CD8-positive, alpha-beta T cell (primary cell): ENCODE measurements at places on chromosomes 1 and 21.

DNA sequence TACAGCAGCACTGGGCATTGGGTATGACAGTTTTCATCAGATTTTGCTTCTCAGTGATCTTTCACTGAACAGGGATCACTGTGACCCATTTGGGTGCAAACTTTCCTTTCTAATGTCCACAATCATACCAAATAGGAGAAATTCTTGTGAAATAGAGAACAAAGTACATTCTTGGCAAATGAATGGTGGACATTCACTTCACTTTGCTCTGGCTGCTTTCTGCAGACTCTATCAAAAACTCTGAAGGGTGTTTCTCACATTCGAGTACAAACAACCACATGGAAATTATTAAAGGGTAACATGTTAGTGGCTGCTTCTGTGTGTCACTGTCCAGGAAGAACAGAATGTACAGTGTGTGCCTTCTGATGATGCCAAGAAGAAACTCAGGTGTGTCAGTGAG, 61.9 kb upstream of the ADAM30 start:
- DNase-seq: no peak

- no peak for DNase-seq
These were observed 54.9 kb upstream of the NBPF3 start for GRCh38 chr1:21385022-21385421.

DNA sequence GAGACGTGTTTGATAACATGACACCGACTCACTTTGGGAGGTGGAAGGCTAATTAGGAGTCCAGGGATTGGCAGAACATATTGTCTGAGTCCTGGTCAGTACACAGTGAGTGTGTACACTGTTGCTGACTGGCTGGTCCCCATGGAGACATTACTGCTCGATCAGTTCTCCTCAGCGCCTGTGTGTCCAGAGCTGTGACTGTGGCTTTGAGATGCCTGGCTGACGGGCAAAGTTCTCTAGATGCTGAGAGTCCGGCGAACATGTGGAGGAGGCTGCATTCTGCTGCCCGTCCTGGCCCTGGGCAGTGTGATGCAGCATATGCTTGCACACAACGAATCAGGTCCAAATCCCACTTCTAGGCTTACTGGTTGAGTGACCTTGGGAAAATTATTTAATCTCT, 280.1 kb upstream of the ST6GALNAC5 start:
- no peak for DNase-seq

- DNase-seq: no peak
These were observed 300.3 kb downstream of the DSCAM start for GRCh38 chr21:40546647-40547046.

DNA sequence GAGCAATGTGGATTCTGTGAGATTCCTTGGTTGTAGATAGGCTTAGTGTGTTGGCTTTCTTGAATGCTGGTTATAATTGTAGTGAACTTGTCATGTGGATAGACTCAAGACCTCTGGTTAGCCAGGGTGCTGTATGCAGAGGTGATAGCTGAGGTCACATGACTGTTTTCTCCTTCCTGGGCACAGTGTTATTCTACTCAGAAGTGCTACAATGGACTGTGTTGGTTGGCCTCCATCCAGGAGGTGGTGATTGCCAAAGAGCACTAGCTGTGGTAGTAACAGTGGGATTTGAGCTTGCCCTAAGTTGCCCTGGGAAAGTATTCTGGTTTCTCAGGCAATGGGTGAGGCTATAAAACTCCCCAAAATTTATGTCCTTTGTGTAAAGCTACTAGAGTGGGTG, 71.6 kb downstream of the SH3BGR start:
- no peak for DNase-seq

DNA sequence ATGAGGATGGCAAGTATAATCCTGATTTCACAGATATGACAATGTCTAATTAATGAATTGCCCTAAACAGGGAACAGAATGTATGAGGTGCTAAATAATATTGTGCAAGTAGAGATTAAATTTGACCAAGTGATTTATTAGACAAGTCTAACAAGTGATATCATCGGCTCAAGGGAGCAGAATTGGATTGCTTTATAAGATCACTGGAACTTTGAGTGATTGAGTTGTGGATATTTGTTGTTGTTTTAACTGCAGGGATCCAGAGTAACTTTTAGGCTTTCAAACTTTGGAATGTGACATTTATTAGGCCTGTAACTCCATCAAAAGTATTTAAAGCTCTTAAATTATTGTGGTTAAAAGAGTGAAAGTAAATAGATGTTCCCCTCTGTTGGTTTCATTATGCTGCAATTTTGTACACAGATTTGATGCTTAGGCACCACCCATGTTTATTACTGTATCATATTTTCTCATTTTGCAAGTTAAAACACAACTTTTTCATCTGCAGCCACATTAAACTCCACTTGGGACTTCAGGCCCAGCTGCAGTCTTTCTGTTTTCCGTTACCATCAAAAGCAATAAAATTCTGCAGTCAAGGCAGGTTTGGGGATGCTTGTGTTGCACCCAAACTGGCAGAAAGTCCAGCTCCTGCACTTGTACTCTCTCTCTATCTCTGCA, 206.6 kb downstream of the HLX start:
- no peak for DNase-seq

DNA sequence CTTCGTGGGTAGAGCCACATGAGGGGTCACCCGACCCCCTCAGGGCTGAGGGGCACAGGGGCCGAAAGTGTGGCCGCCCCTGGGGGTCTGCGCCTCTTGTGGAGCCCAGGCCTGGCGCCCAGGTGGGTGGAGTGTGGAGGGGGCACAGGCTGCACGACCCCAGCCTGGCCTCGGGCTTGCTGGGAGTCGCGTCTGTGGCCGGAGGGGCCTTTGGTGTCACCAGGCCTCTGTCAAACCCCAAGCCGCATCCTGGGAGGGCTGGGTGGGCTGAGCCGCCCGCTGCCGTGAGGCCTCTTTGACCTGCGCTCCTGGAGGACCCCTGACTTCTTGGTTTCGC, 60.7 kb downstream of the FAAP20 start:
- no peak for DNase-seq

GRCh38 chr1:195886000-195886399, 722.2 kb downstream of the KCNT2 start:
- DNase-seq: no peak

GRCh38 chr1:65791801-65792668, 660 bp upstream of the PDE4B start:
- DNase-seq: no peak

- no peak for DNase-seq
These were observed 59.0 kb upstream of the C8B start for GRCh38 chr1:57024855-57025254.

DNA sequence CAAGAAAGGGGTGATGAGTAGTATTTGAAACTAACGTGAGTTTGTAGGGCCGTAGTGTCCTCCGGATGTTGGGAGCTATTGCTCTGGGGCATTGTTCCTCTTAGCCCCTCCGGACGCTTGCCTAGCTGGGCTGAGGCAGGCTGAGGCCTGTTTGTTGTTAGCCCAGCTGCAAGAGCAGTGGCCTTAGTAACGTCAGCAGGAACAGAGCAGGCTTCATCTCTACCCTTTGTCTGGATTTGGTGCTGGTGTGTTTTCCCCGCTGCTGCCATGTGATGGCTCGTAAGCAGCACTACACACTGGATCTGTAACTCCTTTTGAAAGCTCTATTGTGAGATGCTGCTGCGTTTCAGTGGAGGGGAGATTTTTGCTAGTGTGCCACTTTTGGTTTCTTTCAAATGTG, 57.6 kb downstream of the DNM3 start:
- DNase-seq: no peak

DNA sequence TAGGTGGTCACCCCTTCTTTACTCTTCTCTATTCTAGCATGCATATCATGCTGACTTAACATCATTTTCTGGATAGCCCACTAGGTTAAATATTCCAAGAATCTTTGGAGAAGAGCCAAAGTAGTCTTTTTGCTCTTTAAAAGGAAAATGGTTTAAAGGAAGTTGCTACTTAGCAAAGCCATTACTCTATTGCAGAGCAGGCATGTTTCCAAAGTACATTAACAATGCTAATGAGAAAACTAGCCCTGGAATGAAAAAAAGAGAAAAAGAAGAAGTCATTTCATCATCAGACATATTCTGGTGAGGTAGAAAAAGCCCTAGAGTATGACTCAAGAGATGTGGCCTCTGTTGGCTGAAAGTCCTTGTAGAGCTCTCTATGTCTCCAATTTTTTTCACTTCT, 74.0 kb downstream of the NUF2 start:
- no peak for DNase-seq

GRCh38 chr1:24930260-24931145, at the start of gene RUNX3:
Gene RUNX3 (minus strand): TSS chr1:24930276. CDS start chr1:24929868, 408 bp downstream.
- DNase-seq: peak; percentile 94

- no peak for DNase-seq
These were observed 237.8 kb downstream of the TRABD2B start for GRCh38 chr1:47759251-47759935.

GRCh38 chr1:9759939-9760338, 63.8 kb downstream of the CLSTN1 start:
- no peak for DNase-seq

DNA sequence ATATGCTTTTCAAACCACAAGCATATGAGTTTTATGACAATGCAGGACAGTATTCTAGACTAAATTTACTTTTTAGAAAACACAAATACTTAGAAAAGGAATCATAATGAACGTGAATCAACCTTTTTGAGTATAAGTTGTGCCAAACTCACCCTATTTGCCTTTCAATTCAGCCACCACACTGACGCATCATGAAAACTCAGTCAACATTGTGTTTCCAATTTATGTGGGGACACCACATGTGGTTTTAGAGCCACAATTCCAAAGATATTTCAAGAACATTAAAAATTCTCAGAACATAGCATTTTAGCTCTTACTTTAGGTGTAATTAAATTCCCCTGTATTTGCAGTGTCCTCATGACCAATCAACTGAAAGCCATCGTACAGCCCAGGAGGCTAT, 118.8 kb downstream of the PTBP2 start:
- no peak for DNase-seq

DNA sequence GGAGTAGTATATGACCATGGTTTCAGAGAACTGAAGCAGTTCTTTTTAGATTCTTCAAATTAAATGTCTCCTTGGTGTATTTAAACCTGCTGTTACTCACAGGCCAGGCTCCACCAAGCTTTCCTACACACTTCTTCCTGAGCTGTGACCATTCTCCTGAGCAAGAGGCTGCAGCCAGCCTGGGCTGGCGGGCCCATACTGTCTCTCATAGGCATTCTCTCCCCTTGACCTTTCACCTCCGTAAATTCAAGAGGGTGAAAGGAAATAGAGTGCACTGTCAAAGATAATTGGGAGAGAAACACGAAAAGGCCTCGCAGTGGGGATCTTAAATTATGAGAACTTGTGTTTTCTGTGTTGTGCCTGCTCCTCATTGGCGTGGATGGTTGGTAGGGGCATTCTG, 2.3 kb downstream of the ARF1 start:
- DNase-seq: no peak

- DNase-seq: no peak
These were observed 88.1 kb downstream of the GPATCH2 start for GRCh38 chr1:217542837-217543236.

DNA sequence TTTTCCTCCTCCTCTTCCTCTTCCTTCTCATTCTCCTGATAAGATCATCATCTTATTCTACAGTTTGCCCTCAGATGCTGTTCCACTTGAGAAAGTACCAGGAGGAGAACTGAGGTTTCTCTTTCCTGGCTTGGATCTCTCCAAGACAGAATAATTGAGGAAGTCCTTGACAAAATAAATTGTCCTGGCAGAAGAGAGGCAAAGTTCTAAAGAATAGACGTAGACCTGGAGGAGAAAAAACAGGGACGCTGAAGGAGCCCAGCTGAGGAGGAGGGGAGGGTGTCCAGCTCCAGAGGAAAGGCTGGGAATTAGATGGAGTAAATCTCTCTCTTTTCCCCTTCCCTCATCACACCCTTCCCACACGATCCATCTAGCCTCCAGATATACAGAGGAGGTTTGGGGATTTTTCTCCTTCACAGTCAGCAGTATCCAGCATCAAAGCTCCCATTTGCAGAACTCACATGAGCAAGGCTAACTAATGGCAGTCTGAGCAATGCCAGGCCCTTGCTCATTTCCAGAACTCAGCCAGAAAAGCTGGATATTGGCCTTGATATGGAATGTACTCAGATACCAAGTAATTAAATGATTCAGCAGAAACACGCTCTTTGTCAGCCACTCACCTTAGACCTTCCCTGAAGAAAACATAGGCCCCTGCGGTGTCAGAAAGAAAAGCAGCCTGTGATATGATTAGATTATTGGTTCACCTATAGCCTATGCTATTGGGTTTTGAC, 5.1 kb upstream of the GNG12 start:
- DNase-seq: no peak

GRCh38 chr1:53190210-53190611, 6.4 kb upstream of the CPT2 start:
- no peak for DNase-seq

DNA sequence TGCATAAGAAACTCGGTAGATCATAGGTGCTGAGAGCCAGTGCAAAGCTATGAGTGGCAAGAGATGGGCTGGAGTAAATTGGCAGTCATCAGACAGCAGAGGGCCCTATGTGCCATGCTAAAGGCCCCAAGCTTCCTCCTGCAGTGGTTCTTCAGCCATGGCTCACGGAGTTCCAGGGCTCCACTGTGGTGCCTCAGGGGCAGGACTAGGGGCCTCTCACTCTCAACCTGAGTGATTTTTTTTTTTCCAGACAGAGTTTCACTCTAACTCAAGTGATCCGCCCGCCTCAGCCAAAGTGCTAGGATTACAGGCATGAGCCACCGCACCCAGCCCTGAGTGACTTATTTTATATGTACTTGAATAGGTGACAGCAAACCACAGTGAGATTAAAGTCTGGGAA, 10.4 kb upstream of the GJA8 start:
- DNase-seq: no peak

DNA sequence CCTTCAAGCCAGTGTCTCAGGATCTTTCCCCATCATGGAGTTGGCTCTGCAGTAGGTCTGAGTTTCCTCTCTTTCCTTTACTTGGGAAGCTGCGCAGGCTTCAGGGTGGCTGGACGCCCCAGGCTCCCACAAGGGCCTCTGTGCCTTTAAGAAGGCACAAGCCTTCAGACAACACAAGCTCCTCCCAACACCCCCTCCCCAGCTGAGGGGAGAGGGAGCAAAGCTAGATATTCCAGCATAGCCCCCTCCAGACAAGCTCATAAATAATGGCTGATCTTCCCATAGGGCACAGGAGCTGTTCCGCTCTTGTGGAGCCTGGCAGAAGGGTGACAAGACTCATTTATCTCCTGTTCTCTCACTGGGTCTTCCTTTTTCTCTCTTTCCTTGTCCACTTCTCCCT, 27.9 kb upstream of the ATP2B4 start:
- DNase-seq: no peak

DNA sequence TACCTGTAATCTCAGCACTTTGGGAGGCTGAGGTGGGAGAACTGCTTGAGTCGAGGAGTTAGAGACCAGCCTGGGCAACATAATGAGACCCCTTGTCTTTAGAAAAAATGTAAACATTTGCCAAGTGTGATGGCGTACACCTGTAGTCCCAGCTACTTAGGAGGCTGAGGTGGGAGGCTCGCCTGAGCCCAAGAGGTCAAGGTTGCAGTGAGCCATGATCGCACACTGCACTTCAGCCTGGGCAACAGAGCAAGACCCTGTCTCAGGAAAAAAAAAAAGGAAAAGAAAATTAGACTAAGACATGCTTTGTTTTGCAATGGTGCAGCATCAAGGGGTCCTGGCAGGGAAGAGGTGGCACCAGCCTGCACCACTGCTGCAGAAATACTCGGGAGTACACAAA, 16.8 kb upstream of the GPR157 start:
- no peak for DNase-seq
